Liver (tissue), 10 donors: ENCODE measurements at places on chromosomes 13 and 19.

GRCh38 chr19:35890113-35890650 is 10.2 kb downstream of the NFKBID start:
- no peaks in the 10 kb centered on the region for H3K27me3 ChIP-seq
- H3K27ac ChIP-seq: no peak overlapping the region
- no peak overlapping the region for H3K4me3 ChIP-seq
- no peak for DNase-seq

DNA sequence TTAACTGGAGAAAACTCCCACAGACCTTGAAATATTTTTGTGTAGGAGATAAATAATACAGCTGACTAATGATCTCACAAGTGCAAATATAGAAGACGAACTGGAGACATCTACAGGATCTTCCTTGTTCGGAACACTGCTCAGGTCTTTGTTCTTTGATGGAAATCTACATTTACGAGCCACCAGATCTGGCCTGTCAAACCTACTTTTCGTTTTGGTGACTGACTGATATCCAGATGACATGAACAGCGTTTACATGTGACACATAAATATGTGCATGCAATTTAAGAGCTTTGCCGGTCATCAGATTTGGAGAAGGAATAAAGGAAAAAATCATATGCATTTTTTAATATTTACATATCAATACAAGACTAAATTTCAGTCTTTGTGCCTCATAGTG is 24.5 kb upstream of the TPP2 start:
- no peak overlapping the region for H3K4me3 ChIP-seq
- DNase-seq: no peak
- no peaks in the 10 kb centered on the region for H3K36me3 ChIP-seq
- H3K27ac ChIP-seq: no peak overlapping the region
- H3K27me3 ChIP-seq: no peaks in the 10 kb centered on the region

DNA sequence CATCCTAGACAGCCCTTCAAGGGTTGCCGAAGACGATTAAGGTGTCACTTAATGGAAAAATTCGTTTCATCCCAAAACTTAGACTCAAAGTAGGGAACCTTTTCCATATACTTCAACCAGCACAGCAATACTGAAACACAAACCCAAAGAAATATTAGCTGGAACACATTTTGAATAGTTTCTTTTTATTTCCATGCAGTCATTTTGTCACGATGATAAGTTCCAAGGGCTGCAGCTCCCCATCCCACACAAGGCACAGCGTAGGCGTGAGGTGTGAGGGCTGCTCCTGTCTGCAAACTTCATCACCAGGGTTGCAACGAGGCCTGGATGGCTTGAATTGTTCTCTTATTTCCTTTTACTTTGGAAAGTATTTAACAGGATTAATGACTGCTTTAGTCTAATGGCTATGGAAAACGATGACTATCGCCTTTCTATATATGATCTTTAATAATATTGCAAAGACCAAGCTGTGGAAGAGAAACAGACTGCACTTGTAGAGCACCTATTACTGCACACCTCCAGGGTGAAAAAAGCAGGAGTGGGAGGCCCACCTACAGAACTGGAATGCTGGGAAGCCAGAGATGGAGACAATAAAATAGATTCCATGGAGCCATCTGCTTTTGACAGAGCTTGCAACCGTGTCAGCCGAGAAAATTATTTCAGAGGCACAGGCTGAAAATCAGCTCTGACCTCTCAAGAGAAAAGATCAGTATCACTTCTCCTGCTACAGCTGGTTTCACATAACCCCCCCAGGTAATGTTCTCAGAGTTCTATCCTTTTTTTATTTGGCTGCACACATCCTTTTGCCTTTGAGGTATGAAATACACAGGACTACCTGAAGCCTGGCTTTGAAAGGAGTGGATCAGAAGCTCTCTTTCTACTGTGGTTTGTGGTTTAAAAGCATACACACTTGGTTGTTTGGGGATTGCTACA is 274.5 kb upstream of the NBEA start:
- H3K4me1 ChIP-seq: no peaks in the 10 kb centered on the region
- H3K4me3 ChIP-seq: no peak overlapping the region
- H3K36me3 ChIP-seq: no peaks in the 10 kb centered on the region
- no peak overlapping the region for H3K27ac ChIP-seq
- H3K27me3 ChIP-seq: no peaks in the 10 kb centered on the region

GRCh38 chr13:22451327-22451741 is 729.4 kb upstream of the SGCG start:
- H3K36me3 ChIP-seq: no peaks in the 10 kb centered on the region
- no peaks in the 10 kb centered on the region for H3K27me3 ChIP-seq
- DNase-seq: no peak
- no peak overlapping the region for H3K27ac ChIP-seq
- peaks cover 2% of the 10 kb centered on the region for H3K4me1 ChIP-seq

DNA sequence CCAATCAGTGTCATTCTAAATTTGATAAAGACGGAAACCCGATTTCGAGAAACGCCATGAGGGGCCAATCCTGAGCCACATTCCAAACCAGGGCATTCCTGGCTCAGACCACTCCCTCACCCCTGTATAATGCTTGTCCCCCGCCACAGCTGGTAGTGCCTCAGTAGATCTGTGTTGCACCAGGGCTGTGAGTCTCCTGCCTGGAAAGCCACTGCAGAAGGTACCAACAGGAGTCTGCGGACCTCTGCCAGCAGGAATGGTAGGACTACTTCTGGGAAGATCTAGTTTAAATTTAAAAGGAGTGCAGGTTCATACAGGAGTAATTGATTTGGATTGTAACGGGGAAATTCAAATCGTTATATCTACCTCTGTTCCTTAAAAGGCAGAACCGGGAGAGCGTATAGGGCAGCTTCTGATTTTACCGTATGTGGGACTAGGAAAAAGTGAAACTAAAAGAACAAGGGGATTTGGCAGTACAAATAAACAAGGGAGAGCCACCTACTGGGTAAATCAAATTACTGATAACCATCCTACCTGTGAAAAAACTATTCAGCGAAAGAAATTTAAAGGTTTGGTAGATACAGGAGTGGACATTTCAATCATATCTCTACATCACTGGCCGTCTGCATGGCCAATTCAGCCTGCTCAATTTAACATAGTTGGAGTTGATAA is 20.8 kb upstream of the ZNF266 start:
- H3K4me3 ChIP-seq: no peak overlapping the region
- no peaks in the 10 kb centered on the region for H3K27me3 ChIP-seq

DNA sequence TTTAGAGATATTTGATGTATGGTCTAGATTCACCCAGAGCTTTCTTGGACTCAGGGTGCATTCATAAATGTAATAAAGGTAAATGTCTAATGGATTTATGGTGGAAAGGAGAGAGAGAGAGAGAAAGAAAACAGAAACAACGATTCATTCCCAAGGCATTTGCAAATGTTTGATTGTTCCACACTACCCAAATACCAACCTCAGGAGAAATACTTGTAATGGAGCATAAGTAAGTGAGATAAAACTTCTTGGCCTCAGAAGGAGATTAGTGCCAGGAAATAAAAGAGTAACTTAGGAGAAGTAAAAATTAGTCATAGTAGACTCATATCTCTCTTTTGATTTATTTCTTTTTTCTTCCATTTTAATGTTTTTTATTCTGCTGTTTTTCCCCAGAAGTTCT is 40.6 kb upstream of the DGKH start:
- H3K27ac ChIP-seq: no peak overlapping the region
- no peaks in the 10 kb centered on the region for H3K36me3 ChIP-seq
- H3K4me1 ChIP-seq: no peaks in the 10 kb centered on the region
- DNase-seq: no peak

GRCh38 chr13:75443356-75443958 is 38.5 kb downstream of the TBC1D4 start:
- peak overlapping the region; percentile 64 for H3K27ac ChIP-seq
- H3K4me1 ChIP-seq: peaks cover 40% of the 10 kb centered on the region
- DNase-seq: no peak

DNA sequence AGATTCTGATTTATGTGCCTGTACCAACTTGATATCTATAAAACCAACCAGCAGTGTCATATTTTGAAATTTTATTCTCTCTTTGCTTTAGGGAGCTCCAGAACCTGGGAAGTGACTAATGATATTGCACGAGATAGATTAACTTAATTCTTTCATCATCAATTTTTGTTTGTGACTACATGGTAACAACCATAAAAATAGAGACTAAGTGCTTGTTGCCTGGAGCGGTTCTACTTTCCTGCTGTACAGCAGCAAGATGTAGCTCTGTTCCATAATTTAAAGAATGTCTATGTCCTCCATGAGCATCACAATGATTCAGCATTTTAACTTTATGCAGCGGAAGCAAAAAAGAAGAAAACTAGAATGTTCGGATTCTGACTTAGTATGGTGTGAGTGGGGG is 275.6 kb downstream of the KLF5 start:
- H3K27me3 ChIP-seq: no peaks in the 10 kb centered on the region
- no peaks in the 10 kb centered on the region for H3K4me1 ChIP-seq
- no peak for DNase-seq
- no peak overlapping the region for H3K27ac ChIP-seq

DNA sequence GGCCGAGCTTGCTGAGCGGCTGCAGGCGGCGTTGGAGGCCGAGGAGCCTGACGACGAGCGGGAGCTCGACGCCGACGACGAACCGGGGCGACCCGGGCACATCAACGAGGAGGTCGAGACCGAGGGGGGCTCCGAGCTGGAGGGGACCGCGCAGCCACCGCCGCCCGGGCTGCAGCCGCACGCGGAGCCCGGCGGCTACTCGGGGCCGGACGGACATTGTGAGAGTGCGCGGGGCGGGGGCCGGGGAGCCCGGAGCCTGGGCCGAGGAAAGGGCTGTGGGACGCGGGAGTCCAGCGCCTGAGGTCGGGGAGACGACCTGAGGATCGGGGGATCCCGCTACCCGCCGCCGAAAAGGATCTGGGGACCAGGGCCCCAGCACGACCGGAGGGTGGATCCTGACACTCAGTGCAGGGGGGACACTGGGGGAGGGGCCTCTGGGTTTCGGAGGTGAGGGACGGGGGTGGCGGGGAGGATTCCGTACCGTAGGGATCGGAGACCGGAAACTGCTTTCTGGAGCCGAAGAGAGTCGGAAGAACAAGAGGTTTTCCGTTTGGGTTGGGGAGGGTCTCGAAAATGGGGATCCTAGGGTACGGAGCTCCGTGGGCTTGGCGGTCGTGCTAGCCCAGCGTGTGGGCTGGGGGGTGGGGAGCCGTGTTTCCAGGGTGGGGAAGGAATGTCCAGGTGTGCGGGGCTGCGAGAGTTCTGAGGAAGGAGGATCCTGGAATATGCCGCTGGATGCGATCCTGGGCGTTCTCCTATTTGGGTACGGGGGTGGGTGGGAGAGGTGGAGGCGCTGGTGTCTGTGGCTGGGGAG is 616 bp downstream of the HNRNPUL1 start:
- H3K4me1 ChIP-seq: peaks cover 23% of the 10 kb centered on the region
- no peaks in the 10 kb centered on the region for H3K27me3 ChIP-seq
- DNase-seq: peak; percentile 72
- peaks cover 15% of the 10 kb centered on the region for H3K36me3 ChIP-seq
- H3K4me3 ChIP-seq: peak overlapping the region; percentile 93

GRCh38 chr13:99270518-99270917 is 12.3 kb upstream of the GPR18 start:
- no peaks in the 10 kb centered on the region for H3K27me3 ChIP-seq
- no peak for DNase-seq
- H3K27ac ChIP-seq: no peak overlapping the region

DNA sequence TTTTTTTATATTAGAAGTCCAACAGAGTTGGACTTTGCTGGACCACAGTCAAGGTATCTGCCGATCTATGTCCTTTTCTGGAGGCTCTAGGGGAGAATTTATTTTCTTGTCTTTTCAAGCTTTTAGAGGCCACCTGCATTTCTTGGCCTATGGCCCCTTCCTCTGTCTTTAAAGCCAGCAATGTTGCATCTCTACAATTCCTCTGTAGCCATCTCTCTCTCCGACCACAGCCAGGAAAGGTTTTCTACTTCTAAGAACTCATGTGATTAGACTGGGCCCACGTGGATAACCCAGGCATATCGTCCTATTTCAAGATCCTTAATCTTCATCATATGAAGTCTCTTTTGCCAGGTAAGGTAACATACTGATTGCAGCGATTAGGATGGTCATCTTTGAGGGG is 43.5 kb upstream of the RGCC start:
- H3K4me3 ChIP-seq: no peak overlapping the region
- H3K4me1 ChIP-seq: peaks cover 1% of the 10 kb centered on the region
- no peak for DNase-seq
- H3K27ac ChIP-seq: no peak overlapping the region

GRCh38 chr19:21269813-21270212 is 59.4 kb downstream of the ZNF708 start:
- no peaks in the 10 kb centered on the region for H3K27me3 ChIP-seq
- H3K4me3 ChIP-seq: no peak overlapping the region
- H3K36me3 ChIP-seq: no peaks in the 10 kb centered on the region
- no peaks in the 10 kb centered on the region for H3K4me1 ChIP-seq

- H3K36me3 ChIP-seq: peaks cover 31% of the 10 kb centered on the region
- no peaks in the 10 kb centered on the region for H3K27me3 ChIP-seq
- no peak overlapping the region for H3K4me3 ChIP-seq
- DNase-seq: no peak
- H3K27ac ChIP-seq: no peak overlapping the region
Observed at GRCh38 chr19:810883-811489, 10.8 kb downstream of the PLPPR3 start.

DNA sequence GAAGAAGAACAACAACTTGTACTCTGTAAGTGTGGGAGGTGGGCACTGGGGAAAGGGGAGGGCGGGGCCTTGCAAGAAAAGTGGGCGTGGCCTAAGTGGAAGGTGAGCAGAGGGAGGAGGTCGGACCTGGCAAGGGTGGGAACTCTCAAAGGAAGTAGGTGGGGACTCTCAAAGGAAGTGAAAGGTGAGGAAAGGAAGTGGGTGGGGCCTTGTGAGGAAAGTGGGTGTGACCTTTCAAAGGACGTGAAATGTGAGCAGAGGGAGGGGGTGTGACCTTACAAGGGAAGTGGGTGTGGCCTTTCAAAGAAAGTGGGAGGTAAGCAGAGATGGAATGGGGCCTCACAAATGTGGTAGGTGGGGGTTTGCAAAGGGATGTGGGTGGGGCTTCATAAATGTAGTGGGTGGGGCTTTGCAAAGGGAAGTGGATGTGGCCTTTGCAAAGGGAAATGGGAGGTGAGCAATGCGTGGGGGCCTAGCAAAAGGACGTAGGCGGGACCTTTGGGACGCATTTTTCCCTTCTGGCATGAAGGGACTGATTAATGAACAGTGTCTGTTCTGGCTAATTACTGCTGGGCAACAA is 25.9 kb downstream of the ACSBG2 start:
- no peak overlapping the region for H3K4me3 ChIP-seq
- no peak for DNase-seq
- no peaks in the 10 kb centered on the region for H3K27me3 ChIP-seq
- H3K4me1 ChIP-seq: no peaks in the 10 kb centered on the region

- H3K4me3 ChIP-seq: no peak overlapping the region
- H3K27me3 ChIP-seq: no peaks in the 10 kb centered on the region
- H3K27ac ChIP-seq: no peak overlapping the region
- no peak for DNase-seq
- no peaks in the 10 kb centered on the region for H3K36me3 ChIP-seq
- no peaks in the 10 kb centered on the region for H3K4me1 ChIP-seq
Observed at GRCh38 chr19:30862876-30863275, 486.4 kb downstream of the TSHZ3 start.

- no peak overlapping the region for H3K27ac ChIP-seq
- no peaks in the 10 kb centered on the region for H3K4me1 ChIP-seq
- no peaks in the 10 kb centered on the region for H3K27me3 ChIP-seq
Observed at GRCh38 chr13:46881621-46882020, 15.2 kb downstream of the HTR2A start.
